ENCODE measurements at places on chromosomes 4 and X. TPM values are rescaled to one million over a fixed set of nuclear protein-coding genes. Genes with fewer than 3 reads are reported as not detected.

CFI gene
- total RNA-seq = 1.1 TPM

GRCh38 chrX:40474205-40474626, 106.6 kb upstream of the ATP6AP2 start:
- no peak for DNase-seq

CXCL11 gene
- 0.10 TPM for total RNA-seq

DNA sequence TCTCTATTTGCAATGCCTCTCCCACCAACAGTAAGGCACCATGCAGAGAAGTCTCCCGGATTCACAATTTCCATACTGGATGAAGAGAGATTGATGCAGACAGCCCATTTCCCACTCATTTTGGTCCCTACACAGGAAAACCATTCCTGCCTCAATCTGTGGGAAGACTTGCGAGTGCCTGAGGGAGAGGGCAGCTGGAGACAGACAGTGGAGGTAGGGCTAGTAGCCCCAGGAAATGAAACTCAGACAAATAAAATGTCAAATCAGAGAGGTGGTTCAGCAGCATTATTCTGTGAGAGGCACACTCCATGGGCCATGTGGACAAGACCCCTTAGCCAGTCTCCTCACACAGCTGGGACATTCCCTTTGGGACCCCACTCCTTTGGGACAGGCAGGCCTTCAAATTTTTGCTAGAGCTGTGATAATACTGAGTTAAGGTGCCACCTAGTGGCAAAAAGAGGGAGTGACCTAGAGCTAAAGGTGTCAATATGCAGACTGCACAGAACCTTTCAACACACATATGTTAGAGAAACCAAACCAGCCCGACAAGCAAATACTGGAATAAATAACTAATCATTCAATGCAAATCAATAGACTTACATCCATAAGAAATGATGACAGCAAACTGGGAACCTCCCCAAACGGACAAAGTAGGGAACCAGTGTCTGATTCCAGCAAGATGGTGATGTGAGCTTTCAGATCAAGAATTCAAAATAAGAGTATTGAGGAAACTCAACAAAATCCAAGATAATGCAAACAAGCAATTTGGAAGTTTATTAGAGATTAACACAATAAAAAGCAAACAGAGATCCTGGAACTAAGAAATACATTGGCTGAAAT, 1865.3 kb upstream of the AGA start:
- peak; percentile 7 for DNase-seq

GRCh38 chrX:9730752-9731151, 34.9 kb downstream of the GPR143 start:
- DNase-seq = no peak

AIMP1 gene
- 35.4 TPM for total RNA-seq

GRCh38 chrX:135340831-135341230, 31.6 kb downstream of the ETDC start:
- peak; percentile 81 for DNase-seq

GRCh38 chr4:8332891-8333331, 63.4 kb downstream of the HTRA3 start:
- DNase-seq = no peak

GRCh38 chr4:139786494-139787354, 121.1 kb downstream of the MGST2 start:
- DNase-seq = no peak

- no peak for DNase-seq
Measured at GRCh38 chr4:127656047-127656680, 23.4 kb downstream of the INTU start.

SMR3B gene
- total RNA-seq = not detected

DNA sequence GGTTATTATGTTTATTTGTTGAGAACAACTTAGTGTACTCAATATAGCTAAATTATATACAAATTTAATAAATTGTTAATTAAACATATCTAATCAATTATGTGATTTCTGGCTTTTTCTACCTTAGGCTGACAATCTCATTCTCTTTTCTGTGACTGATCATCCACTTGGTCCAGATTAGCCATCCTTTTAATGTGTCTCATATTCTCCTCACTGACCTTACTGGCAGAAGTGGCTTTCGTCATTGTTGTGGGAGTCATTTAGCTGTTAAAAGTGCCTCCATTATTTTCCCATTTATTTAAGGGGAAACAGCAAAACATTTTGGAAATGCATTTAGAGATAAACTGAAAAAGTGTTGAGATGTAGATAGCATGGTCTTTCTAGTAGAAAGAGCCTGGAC, 172.2 kb downstream of the CCSER1 start:
- no peak for DNase-seq

Data from RPMI7951 (cell line).